NCI-H2081 treated with DMSO at 0.1 percent for 48 hours (cell line): ENCODE measurements at places on chromosomes 4 and X.

GRCh38 chrX:154531626-154532025, 15.0 kb downstream of the G6PD start:
- no peak for DNase-seq

DNA sequence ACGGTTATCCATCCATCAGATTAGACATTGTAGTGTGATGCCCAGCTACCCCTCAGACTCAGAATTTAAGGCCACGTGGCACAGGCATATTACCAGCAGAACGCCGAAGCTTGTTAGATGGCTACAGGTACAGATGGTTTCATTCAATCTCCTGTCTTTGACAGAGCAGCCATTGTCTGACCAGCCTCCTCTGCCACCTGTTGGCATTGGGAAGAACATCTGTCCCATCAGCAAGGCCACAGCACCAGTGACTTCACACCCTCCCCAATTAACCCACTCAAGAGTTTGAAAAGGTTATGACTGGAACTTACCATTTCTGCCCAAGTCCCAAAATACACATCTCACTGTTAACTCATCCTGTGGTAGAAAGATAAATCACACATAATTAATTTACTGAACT, 22.0 kb upstream of the PHKA2 start:
- no peak for DNase-seq

GRCh38 chrX:134572816-134573682, 85.2 kb downstream of the PLAC1 start:
- no peak for DNase-seq

- DNase-seq: no peak
Observed at GRCh38 chrX:9352694-9353411, 112.0 kb upstream of the TBL1X start.

DNA sequence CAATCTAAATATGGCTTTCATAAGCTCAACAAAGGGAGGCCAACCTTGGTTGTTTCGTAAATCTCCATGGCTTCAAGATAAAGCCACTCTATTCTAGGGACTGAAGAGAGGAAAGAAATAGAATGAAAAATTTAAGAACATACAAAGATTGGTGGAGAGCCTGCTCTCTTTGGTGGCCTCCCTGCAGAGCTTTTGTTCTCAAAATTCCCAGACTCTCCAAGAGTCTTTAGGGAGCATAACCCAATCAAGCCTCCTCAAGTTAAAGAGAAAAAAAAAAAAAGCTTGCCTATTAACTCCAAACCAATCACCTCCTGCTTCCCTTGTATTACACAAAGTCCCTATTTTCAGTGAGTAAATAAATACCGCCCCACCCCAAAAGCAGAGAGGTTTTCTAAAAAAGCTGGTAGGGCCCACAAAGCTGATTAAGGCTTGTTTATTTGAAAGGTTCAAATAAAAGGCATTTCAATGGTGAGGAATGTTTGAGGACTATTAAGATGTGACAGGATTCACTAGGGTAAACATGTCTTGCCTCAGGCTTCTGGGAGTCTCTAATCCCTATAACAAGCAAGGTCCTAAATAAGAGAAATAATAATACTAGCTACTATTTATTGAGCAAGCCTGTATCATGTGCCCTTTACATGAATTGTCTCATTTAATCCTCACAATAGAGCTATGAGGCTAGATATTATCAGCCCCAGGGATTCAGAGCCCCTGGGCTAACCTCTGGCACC, 71.6 kb downstream of the GPC3 start:
- DNase-seq: no peak

DNA sequence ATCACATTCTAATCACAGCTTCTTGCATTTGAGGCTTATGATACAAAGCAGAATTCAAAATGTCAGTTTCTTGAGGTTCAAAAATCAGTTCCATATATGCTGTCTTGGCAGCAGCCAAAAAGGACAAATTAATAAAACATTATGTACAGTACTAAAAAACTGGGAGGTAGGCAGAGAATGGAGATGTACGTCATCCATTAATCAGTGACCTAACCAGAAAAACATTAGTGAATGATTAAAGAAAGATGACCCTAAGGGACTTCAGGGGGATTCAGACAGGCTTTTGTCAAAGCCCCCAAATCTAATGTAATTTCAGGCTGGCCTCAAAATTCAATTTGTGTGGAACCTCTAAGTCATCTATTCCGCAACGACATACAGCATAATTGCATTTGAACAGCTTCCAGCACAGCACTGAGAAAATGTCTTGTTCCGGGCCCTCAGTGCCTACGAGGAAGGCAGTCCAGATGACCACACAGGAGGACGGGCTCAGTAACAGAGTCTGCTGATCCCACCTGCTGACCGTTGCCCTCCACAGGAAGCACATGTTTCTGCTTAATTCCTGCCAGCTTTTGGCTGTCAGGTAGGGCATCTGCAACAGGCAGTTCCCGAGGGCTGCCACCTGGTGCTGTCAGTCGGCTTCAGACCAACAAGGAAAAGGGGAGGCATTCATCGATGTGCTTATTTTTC, 83.8 kb upstream of the HHIP start:
- DNase-seq: no peak

DNA sequence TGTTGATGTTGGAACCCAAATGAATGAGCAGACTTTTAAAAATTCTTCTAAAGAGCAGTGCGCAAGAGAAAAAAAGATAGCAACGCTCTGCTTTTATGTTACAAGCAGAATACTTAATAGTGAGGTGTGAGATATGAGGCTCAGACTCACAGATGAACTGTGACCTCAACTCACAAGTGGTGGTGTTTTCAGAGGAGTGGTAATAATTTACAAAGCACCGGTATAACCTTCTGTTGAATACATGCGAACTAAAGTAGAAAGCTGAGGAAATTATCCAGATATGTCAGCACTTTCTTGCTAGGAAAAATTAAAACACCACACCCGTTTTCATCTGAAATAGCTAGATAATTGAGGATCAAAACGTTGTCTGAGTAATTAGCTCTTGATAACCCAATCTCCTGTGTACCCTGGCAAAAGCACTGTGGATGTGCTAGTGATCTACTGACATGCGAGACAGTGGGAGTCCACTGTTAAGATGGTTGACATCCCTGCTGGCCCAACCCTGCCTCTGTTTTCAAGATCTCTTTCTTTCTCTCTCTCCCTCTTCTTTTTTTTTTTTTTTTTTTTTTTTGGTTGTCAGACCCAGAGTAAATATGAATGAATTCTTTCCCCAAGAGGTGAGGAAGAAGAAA, 6.9 kb upstream of the TLL1 start:
- DNase-seq: no peak

DNA sequence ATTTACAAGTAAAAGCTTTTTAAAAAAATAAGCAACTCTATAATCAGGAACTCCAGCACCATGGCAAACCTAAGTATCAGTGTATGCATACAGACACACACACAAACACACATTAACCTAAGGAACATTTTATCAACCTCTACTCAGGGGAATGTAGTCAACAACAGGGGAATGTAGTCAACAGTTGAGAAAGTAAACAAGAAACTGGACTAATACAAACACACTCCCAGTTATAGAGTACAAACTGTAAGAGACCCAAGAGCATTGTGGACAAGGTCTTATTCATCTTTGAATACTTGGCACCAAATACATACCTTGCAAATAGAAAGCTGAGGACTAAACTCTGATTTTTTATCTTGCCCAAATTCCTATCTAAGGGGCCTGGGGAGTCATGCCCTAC, 36.2 kb downstream of the PAPSS1 start:
- DNase-seq: no peak

- no peak for DNase-seq
Observed at GRCh38 chr4:165328101-165328425, 594 bp downstream of the MSMO1 start.

- DNase-seq: no peak
Observed at GRCh38 chr4:175048111-175048784, 130.1 kb downstream of the ADAM29 start.

GRCh38 chrX:7068939-7069367, 78.6 kb upstream of the STS start:
- no peak for DNase-seq
